ENCODE measurements at places on chromosomes 2 and 18. TPM values are rescaled to one million over a fixed set of nuclear protein-coding genes. Genes with fewer than 3 reads are reported as not detected.

TMEM37 gene
- total RNA-seq = 52.6 TPM

LPIN2 gene
- 62.1 TPM for total RNA-seq

GCG gene
- total RNA-seq = 21.1 TPM

FHOD3 gene
- 2.6 TPM for total RNA-seq

FLACC1 gene
- 0.80 TPM for total RNA-seq

PHOSPHO2 gene
- 8.1 TPM for total RNA-seq

MATN3 gene
- total RNA-seq = 3.5 TPM

ATOH8 gene
- total RNA-seq = 2.0 TPM

CPLX4 gene
- not detected for total RNA-seq

SNED1 gene
- 3.5 TPM for total RNA-seq

STAT4 gene
- 6.1 TPM for total RNA-seq

CCDC142 gene
- total RNA-seq = 15.9 TPM

C2orf81 gene
- total RNA-seq = 0.32 TPM

DCDC2C gene
- total RNA-seq = not detected

PAIP2B gene
- total RNA-seq = 4.8 TPM

USP34 gene
- 125 TPM for total RNA-seq

ALLC gene
- not detected for total RNA-seq

DNAJC5G gene
- not detected for total RNA-seq

TMEM198 gene
- total RNA-seq = 8.0 TPM

PPP1R7 gene
- 46.7 TPM for total RNA-seq

CNGA3 gene
- total RNA-seq = 0.13 TPM

REG3A gene
- total RNA-seq = 1.6 TPM

CD302 gene
- 25.2 TPM for total RNA-seq

CCDC68 gene
- total RNA-seq = 13.0 TPM

FKBP7 gene
- total RNA-seq = 44.9 TPM

Measured in hepatocyte (in vitro differentiated cells).